ENCODE measurements at places on chromosomes 5 and 9. TPM values are rescaled to one million over a fixed set of nuclear protein-coding genes. Genes with fewer than 3 reads are reported as not detected.

DNA sequence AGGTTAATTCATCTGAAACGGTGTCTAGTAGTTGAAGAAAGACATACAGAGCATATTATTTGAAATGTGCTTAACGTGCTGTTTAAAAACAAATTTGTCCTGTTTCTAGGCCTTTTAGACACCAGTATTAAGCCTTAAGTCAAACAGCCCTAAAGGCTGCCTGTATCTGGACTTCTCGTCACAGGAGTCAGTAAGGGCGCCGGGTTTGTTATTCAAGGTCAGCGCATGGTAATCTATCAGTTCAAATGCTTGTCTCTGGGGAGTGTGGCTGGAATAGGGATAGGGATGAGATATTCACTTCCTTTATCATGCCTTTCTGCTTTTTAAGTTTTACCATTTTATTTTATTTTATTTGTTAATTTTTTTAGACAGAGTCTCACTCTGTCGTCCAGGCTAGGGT is 9.4 kb upstream of the CNOT6 start:
- no peak for DNase-seq

GRCh38 chr5:82404382-82404945 is 126.3 kb upstream of the RPS23 start:
- DNase-seq: no peak

- no peak for DNase-seq
Measured at GRCh38 chr5:132704875-132705274, 31.1 kb downstream of the IL4 start.

PNPLA7 gene
- total RNA-seq: 0.26 TPM

- no peak for DNase-seq
Measured at GRCh38 chr9:78967596-78968217, 604.1 kb upstream of the TLE4 start.

DNA sequence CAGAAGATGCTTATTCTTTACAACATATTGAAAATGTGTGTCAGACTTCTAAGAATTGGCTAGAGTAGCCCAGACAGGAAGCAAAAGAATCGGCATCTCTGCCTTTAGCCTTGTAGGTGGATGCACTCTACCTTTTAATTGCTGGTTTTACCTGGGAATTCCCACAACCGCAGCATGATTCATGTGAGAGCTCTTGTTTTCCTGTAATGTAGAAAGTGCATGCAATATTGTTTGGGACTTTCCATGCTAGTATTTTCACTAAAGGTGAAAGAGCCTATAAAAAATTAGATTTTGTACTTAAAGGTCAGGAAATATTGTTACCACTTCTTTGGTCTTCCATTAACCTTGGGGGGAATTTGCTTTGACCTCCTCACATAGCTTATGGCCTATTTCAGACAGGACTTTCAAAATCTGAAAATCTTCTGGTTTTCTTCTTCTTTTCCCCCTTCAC is 89.8 kb downstream of the NTRK2 start:
- no peak for DNase-seq

- DNase-seq: no peak
Measured at GRCh38 chr5:139789116-139789844, 6.3 kb upstream of the PSD2 start.

- DNase-seq: peak; percentile 44
Measured at GRCh38 chr9:86486891-86487837, 133.0 kb upstream of the TUT7 start.

DNA sequence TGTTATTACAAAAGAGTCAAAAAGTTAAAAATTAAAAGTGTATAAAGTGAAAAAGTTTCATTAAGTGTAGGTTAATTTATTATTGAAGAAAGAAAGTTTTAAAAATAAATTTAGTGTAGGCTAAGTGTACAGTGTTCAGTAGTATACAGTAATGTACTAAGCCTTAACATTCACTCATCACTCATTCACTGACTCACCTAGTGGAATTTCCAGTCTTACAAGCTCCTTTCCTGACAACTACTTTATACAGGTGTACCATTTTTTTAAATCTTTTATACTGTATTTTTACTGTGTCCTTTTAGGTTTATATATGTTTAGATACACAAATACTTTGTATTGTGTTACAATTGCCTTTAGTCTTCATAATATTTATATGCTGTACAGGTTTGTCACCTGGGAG is 530.2 kb upstream of the FAM174A start:
- DNase-seq: no peak

GRCh38 chr5:145984072-145984471 is 47.7 kb downstream of the SH3RF2 start:
- no peak for DNase-seq

GRCh38 chr5:107630184-107630583 is 40.6 kb downstream of the EFNA5 start:
- no peak for DNase-seq

- DNase-seq: no peak
Measured at GRCh38 chr5:14168793-14169262, 25.7 kb downstream of the TRIO start.

DNA sequence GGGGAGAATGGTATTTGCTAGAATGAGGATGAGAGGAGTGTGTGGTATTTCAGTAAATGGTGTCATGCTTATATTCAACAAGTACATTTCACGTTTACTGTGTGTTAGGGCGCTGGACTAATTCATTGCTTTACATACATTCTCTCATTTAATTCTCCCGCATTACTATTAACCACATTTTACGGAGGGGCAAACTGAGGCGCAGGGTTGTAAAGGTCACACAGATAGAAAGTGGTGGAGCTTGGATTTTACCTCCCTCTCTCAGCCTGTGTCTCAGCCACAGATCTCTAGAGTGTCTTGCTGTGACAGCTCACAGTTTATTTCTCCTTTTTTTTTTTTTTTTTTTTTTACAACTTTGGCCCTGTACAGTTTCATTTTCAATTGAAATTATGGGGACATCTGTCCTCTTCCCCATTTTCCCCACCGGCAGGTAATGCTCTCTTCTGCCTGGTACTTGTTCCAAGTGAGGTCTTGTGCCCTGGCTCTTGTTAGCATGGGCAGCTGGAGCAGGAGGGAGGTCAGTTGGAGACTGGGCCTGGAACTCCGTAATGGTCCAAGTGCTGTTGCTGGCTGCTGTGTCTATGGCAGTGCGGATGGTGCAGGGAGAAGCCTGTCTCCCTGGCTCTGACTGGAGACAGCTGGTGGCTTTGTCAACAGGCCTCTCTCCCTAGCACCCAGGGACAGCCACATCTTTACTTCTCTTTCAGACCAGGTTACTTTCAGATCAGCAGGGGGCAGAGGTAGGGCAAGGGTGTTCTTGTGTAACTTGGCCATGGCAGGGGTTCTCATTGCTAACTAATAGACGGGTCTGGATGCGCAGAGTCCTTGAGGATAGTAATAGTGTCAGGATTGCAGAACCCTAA is 20.5 kb upstream of the NDST1 start:
- DNase-seq: no peak

NTNG2 gene
- 0.07 TPM for total RNA-seq

GRCh38 chr5:74976651-74977050 is 75.7 kb downstream of the GCNT4 start:
- DNase-seq: no peak

- DNase-seq: no peak
Measured at GRCh38 chr9:1025131-1025530, 25.0 kb upstream of the DMRT2 start.

F2RL1 gene
- 2.1 TPM for total RNA-seq

PKD2L2 gene
- not detected for total RNA-seq

CAMK2A gene
- not detected for total RNA-seq

ROR2 gene
- 0.10 TPM for total RNA-seq

DNA sequence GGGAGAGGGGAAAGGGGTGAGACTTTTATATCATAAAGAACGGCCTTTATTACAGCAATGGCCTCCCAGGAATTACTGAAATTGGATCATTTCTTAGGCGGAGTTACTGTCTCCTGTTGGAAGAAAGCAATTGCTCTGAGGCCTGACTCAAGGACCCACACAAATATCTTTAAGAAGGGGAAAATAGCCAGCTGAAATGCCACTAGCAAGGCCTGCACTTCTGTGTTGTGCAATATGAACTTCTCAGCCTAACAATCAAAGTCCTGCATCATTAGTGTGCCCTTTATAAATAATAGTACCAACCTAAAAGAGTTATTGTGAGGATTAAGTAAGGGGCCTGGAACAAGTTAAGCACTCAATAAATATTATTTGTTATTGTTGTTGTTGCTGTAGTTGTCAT is 30.1 kb upstream of the TRIM32 start:
- no peak for DNase-seq

ERAP2 gene
- 3.2 TPM for total RNA-seq

DNA sequence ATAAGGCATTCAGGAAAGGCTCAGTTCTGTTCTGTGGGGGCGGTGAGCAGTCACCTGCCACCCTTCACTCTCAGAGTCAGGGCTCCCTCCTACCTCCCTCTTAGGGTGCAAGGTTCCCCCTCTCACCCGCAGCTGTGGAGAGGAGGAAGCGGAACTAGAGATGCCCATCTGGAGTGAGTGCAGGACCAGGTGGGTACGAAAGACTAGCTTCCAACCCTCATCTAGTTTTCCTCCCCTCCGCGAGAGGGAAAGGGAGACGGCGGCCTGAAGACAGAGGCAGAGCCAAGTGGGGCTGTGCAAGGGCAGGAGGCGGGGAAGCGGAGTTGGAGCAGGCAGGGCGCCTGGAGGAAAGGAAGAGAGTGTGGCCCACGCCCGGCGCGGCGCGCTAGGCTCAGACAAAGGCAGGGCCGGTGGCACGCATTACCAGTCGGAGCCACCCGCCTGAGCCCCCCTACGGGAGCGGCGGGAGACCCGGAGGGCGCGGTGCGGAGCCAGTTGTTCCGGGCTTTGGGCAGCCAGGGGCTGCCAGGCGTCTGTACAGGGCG is 7.3 kb downstream of the PRR7 start:
- DNase-seq: no peak

DNA sequence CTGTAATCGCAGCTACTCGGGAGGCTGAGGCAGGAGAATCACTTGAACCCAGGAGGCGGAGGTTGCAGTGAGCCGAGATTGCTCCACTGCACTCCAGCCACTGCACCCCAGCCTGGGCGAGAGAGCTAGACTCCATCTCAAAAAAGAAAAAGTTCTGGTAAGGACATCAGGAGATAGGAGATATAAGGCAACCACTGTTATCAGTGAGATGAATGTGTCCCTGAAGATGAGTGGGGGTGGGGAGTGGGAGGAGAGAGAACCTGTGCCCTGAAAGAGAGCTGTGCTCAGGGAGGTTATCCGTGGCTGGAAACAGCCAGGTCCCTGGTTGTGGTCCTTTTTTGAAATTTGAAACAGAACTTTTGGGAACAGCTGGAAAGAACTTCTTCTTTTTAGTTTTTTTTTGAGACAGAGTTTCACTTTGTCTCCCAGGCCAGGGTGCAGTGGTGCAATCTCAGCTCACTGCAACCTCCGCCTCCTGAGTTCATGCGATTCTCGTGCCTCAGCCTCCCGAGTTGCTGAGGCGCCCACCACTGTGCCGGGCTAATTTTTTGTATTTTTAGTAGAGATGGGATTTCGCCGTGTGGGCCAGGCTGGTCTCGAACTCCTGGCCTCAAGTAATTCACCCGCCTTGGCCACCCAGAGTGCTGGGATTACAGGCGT is 2.6 kb downstream of the PTPA start:
- DNase-seq: no peak

DNA sequence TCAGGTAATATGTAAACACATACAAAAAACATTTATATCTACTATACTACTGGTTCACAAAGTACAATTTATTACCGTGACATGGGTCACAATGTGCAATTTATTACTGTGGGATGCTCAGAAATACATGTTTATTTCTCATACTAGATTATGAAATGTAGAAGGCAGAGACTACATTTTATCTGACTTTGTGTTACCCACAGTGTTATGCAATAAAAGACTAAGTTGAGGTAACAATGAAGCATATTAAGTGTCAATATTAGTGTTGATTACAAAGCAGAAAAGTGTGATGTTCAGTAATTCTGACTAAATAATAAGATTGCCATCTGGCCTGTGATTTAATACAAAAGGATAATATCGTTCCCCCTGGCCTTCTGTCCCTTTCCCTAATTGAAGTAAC is 42.4 kb downstream of the CPLANE1 start:
- no peak for DNase-seq

GRM6 gene
- not detected for total RNA-seq

DNA sequence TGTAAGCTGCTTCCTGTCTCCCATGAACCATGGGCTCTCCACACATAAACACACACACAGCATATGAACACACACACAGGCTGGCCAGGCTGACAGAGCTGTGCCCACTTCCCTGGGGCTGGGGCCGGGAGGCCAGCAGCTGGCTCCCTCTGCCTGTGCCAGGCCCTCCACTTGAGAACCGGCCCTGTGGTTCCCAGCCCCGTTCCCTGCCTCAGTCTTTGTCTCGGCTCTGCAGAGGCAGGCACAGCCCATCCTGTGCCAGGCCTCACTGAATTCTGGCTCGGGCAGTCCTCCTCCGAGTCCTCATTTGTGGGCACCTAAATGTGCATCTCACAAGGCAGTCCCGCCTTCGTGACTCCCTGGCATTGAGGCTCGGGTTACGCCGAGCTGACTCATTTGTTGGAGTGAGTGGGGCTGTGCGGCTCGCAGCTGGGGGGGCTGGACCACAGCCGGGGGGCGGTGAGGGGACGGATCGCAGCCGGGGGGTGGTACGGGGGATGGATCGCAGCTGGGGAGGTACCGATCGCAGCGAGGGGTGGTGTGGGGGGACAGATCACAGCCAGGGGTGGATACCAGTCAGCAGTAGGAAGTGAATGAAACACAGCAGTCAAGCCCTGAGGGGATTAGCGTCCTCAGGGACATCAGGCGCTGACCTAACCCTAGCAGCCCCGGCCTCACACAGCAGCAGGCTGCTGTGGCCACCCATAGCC is 72.3 kb downstream of the PSMB7 start:
- peak; percentile 42 for DNase-seq

TMED9 gene
- total RNA-seq: 57.0 TPM

SECISBP2 gene
- 56.1 TPM for total RNA-seq

DNA sequence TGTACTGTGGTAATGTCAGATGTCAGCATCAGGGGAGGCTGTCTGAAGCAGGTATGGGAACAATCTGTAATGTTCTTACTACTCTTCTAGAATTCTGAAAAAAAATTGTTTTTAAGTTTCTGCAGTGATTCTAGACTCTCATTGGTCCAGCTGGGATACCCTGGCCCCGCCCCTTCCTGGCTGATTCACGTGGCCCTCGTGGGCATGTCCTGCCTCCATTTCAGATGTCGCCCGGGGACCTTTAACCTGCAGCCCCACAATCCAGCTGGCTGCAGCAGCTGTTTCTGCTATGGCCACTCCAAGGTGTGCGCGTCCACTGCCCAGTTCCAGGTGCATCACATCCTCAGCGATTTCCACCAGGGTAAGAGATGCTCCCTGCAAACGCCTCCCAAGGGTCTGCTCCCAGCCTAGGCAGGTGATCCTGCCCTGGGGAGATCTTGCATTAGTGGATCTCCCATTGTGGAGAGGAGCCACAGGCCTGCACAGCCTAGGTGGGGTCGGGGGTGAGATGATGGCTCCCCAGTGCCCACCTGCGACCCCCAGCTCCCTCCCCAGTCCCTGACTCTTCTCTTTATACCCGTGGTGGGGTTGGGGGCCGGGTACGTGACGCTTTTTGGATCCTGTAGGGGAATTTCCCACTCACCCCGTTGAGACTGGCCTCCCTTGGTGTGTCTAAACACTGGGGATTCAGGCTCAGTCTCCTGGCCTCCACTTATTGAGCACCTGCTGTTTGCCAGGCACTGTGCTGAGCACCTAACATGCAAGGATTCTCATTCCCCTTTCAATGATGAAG is 36.5 kb downstream of the LAMC3 start:
- DNase-seq: no peak

Measured in NCI-H460 (cell line).